ENCODE measurements at places on chromosomes 5 and 9.
A peak's percentile ranks its signal among the peaks of the same experiment; 100 is the strongest.

DNA sequence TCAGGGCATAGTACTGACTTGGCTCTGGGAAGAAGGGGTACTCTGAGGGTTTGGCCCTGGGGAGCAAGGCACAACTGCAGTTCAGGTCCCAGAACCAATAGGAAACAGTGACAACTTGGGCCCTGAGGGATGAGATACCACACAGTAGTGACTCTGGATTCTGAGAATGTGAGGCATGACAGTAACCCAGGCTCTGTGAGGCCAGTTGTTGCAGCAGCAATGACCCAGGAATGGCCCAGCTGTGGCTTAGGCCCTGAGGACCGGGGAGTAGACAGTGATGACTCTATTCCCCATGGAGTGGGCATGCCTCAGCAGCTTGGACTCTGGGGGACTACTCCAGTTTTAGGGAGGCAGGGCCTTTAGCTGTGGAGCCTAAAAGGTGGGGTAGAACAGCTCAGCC lies 21.5 kb upstream of the NFIL3 start:
- no peak for DNase-seq

DNA sequence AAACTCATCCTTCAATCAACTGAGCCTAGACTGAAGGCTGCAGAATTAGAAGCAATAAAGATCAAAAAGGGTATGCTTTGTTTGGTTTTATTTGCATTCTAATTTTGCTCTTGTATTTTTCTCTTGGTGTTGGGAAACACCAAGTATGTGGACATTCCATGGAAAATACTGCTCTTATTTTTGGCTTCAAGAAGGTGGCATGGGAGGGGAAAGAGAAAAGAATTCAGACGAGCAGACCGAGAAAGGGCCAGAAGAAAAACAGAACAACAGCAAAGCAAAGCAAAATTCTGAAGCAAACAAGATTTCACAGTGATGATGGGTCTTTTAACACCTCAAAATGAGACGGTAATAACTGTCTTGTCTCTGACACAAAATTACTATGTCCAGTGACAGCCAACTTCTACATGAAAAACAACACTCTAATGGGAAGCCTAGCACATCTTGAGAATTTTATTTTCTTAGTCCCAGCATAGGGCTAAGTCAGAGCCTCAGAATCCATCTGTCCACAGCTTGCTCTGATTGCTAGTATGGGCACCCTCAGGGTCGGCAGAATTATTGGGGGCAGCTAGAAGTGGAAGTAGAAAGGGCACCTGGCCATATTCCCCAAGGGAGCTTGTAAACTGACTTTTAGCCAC lies 26.8 kb downstream of the FREM1 start:
- DNase-seq, result no peak

DNA sequence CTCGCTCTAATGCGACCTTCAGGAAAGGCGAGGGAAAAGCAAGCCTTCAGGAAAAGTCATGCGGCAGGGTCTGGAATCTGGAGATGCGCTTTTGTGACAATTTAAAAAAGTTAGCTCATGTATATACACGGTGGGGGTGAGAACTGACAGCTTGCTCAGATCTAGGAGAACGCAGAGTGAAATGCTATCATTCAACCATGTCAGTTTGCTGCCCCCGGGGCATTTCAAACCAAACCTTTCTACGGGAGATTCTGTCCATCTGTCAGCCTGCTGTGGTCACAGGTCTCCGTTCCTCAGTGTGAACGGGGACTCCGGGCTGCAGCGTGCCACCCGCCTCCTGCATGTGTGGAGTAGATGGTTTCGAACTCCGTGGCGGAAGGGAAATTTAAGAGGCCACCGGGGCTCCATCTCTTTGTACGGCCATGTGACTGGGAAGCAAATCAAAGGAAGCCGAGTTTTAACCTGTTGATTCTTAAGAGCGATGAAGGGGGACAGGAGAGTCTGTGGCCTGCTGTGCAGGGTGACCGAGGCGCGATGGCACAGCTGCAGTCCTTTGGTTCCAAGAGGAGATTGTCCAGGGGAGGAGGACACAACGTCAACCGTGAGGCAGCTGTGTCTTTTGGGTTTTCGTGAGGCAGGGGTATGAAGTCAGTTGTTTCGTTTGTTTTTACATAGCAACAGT lies 45.9 kb downstream of the OTULIN start:
- no peak for DNase-seq

- DNase-seq, result no peak
These were observed 23.0 kb upstream of the RBM22 start for GRCh38 chr5:150723845-150724244.

DNA sequence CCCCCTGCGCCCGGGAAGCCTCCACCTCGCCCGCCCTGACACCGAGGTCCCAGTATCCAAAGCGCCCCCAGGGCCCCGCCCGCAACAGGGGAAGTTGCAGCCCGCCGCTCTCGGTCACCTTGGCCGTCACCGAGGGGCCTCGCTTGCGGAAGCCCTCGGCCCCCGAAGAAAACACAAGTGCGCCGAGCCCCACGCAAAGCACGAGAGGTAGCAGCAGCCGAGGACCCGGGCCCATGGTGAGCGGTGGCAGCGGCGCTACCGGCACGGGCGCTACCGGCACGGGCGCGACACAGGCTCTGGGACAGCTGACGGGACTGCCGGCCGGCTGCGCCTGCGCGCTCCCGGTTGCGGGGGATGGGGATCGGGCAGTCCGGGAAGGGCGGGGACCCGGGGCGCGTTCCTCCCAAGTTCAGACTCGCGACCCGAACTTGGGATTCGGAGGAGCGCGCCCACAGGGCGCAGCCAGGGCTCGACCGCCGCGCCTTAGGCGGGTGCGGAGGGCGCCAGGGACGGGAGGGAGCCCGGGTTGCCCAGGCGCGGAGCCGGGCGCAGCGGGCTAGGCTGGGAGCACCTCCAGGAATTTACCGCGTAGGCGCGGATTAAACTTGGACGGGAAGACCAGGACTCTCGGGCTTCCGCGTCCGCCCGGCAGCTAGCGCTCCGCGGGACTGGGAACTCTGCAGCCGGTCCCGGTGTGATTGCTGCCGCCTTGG lies at the start of gene PPIC:
Gene PPIC (minus strand): TSS at position 335 of the 713 bp plus-strand sequence. CDS start 100 bp downstream, at position 235.
- DNase-seq, result no peak

DNA sequence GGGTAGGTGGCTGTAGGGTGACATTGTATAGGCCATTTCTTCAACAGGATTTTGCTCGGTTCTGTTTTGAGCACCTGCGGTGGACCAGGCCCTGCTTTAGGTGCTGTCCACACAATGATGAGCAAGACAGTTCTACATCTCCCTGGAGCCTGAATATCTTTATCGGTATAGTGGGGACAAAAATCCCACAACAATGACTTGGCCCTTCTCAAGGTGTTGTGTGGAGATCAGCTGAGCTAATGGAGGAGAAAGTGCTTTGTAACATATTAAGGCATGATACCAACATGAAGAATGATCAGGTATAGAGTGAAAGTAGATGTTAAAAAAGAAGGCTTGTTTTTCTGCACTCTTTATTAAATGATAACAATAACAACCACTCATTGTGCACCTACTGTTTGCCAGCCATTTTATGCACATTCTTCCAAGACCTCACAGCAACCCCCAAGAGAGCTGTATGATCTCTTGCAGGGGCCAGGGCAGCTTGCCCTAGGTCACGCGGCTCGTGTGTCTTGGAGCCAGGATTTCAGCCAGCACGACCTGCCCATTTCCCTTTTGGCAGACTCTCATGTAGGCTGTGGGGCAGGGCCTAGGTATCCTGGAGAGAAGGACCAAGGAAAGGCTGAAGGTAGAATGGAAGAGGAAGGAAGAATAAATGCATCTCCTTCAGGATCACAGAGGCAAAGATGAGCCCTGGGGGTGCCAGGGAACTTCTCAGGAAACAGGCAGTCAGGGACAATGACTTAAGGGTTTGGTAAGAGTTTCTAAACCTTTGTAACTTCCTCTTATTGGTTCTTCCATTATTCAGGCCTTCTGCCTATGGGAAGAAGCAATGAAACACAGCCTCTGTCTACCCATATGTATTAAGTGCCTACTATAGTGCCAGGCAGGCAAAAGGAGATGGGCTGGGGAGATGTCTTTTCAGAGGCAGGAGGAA lies 50.0 kb upstream of the PPARGC1B start:
- DNase-seq, result no peak

- no peak for DNase-seq
These were observed 616.0 kb upstream of the EDIL3 start for GRCh38 chr5:85000671-85001070.

- no peak for DNase-seq
These were observed 68.7 kb downstream of the RAB24 start for GRCh38 chr5:177234841-177235240.

DNA sequence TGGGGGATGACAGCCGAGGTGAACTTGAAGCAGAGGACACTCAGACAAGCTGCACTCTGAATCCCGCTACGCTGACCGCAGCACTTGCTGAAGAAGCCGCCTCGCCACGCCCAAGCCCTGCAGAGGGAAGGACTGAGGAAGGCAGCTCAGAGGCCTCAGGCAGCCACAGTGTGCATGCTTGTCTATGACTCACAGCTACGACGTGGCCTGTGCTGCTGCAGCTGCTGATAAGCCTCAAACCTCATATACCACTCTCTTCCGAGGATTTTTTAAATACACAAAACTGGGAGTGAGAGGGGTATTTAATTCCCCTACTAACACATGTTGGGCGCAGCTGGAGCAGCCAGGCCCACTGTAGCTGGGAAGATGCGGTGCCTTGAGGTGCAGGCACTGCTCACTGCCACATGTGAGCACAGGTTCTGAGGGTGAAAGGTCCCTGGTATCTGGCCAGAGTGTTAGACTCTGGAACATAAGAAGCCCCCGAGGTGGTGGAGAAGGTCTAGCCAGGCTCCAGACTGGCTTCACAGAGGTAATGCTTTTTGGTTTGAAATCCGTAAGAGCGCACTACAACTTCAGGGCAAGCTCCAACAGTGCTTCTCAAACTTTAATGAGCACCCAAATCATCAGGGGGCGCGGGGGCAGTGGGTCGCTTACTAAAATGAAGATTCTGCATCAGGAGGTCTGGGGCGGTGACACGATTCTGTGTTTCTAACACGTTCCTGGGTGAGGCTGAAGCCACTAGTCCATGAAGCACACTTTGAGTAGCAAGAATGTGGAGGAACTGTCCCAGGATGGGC lies 196.8 kb downstream of the AUH start:
- DNase-seq, result peak; percentile 93

DNA sequence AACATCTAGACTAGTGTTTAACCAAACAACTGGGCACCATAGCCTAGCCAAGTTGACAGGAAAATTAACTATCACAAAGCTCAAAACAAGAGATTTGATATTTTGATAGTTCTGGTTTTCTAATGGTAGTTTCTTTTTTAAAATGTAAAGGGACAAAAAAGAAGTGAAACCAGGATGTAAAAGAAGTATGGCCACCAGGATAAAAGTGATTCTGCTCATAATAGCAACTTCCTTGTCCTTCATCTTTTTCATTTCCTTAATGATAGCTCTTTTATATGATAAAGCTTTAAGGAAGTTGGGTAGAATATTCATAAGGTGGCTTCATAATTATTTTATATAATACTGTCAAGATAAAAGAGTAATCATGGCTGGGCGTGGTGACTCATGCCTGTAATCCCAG lies 139.1 kb downstream of the BASP1 start:
- DNase-seq, result no peak

- DNase-seq, result no peak
These were observed 91.3 kb upstream of the RASEF start for GRCh38 chr9:83154087-83154736.

- no peak for DNase-seq
These were observed 29.2 kb upstream of the GZMA start for GRCh38 chr5:55073211-55073610.

- no peak for DNase-seq
These were observed 549.3 kb downstream of the CCDC171 start for GRCh38 chr9:16102154-16102553.

- no peak for DNase-seq
These were observed 9.7 kb downstream of the NREP start for GRCh38 chr5:111747337-111747736.

- no peak for DNase-seq
These were observed 28.8 kb downstream of the SLIT3 start for GRCh38 chr5:169272111-169272510.

DNA sequence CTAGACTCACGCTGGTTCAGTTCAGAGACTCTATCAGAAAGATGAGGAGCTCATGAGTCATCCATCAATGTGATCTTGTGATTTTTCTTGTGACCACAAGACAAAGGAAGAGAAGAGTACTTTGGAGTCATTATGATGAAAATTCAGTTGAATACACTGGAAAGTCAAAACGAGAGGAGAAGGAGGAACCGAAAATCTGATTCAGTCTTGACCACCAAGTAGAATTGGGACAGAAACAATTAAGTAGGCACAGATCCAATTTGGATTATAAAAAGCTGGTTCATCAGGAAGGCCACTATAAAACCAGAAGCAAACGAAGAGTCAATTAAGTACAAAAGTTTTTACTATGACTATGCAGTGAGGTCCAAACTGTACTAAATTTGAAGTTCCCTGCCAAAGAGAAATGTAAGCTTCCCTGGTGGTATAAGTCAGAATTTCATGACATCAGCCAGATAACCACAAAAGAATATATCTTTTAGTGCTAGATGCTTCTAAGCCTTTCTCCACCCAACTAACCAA lies 90.9 kb downstream of the THBS4 start:
- no peak for DNase-seq

GRCh38 chr5:112649882-112650281 lies 87.8 kb upstream of the APC start:
- no peak for DNase-seq

GRCh38 chr5:42879291-42879690 lies 67.6 kb upstream of the SELENOP start:
- DNase-seq, result no peak

DNA sequence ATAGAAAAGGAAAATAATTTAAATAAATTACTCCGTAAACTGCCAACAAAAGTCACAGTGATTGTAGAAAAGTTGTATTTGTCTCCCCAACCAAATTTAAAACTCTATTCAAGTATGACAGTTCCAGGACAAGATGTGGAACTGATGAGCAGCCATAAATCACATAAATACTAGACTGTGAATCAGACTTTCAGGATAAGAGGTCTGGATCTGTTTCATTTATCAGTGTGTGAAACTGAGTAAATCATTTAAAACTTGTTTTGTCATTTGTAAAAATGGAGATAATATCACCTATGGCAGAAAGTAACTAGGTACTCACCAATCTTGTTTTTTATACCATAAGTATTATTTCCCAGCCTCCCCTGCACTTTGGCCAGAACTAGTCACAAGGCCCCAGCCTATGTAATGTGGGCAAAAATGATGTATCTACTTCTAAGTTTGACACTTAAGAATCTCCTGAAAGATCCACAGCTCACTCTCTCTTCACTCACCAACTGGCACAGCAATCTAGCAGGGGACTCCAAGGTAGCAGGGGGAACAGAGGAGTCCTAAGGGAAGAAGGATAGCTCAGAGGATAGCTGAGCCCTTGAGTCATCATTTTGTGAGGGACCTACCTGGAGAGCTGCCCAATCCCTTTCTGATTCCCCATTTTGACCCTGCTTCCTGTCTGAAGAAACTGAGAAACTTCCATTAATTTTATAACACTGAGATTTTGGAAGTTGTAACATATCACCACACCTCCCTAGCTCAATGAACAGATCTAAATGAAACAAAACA lies 31.6 kb downstream of the TMEM161B start:
- no peak for DNase-seq

DNA sequence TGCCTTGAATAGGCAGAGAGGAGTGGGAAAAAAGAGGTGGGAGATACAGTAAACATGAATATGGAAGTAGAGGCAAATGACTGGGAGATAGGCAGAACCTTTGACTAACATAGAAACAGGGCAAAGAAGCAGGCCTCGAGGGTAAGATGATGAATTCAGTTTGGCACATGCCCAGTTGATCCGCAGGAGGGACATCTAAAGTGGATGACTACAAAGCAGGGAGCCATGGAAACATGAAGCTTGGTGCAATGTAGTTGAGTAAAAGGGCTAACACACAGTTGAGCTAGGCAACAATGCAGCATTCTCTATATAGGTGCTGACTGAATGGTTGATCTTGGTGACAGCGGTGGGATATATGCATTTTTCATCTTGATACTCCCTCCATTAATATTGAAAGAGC lies 253.8 kb downstream of the DMRT2 start:
- no peak for DNase-seq
